ENCODE measurements at places on chromosomes 7 and 10.

GRCh38 chr10:90047243-90047729, 345.9 kb downstream of the KIF20B start:
- DNase-seq = no peak

DNA sequence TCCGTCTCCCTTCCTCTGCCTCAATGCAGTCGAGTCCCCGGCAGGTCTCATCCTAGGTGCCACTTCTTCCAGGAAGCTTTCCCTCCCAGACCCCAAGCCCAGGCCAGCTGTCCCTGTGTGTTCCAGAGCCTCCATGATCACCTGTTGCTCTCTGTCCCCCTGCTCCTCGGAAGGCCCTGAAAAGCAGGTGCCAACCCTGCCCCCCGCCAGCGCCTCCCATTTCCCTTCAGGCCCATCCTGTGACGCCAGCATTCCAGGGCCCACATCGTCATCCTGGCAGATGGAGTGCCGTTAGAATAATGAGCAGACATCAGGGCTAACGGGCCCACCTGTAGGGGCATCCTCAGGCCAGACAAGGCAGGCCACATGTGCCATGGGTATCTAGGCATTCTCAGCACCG, 253.0 kb upstream of the PPP2R2D start:
- no peak for DNase-seq

- DNase-seq = no peak
Observed at GRCh38 chr7:11298220-11298619, 324.5 kb downstream of the PHF14 start.

DNA sequence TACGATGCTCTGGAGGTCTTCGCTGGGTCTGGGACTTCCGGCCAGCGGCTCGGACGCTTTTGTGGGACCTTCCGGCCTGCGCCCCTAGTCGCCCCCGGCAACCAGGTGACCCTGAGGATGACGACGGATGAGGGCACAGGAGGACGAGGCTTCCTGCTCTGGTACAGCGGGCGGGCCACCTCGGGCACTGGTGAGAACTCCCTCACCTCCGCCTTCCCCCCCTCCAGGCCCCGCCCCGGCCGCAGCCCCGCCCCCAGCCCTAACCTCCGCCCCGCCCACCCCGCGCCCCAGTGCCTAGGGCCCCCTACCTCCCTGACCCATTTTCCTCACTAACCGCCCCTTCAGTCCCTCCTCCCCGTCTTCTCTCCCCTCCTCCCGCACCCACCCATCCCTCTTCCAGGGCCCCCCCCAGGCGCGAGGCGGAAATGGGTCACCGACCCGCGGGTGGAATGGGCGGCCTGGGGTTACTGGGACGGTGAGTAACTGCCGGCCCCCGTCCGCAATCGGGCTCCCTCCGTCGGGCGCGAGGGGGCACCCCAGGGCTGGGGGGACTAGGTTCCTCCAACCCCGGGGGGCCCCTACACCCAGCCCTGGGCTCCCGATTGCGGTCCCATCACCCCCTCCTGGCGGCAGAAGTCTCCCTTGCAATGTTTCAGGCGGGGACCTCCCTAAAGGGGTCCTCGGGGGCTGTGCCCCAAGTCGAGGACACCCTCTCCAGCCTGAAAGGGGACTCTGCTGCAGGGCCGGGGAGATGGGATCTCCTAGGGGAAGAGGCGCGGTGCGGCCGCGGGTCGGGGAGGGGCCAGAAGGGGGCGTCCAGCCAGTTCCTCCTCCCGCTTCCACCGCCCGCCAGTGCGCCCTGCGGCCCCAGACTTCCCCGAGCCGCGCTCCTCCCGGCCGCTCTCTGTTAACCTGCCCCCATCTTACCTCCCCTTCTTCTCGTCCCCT, 2.1 kb downstream of the PCOLCE start:
- peak; percentile 85 for DNase-seq

- DNase-seq = no peak
Observed at GRCh38 chr7:46319841-46320240, 398.8 kb upstream of the IGFBP3 start.

DNA sequence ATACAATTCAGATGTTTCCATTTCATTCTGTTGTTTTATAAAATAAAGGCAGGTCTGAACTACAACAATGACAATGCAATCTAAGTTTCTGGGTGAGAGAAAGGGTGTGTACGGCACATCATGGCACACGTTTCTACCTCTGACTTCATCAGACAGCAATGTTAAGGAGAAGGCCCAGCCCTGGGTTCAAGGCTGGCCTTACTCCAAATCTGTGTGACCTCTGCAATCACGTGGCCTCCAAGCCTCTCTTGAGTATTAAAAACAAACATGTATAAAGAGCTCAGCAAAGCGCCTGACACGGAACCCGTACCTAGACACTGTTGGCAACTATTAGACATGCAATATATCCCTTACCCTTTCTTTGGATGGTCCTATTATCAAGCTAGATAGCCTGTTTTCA, 114.1 kb downstream of the LARP4B start:
- no peak for DNase-seq
